Gastroesophageal sphincter (tissue), 4 donors: ENCODE measurements at places on chromosomes 7 and 10.

DNA sequence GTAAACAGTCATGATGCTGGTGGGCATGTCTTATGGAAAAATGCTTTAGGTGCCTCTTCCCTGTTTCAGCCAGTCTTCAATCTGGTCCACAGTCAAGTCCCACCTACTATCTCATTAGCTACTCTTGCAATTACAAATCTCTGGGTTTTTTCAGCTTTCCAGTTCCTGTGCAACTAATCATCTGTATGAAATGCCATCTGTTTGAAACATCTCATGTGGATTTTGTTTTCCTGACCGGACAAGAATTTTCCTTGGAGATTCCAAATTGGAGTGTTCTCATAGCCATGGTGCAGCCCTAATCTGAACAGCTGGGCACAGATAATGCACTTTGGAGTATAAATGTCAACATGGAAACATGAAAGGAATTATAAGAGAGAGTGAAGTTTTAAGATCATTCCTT, 41.3 kb upstream of the CALN1 start:
- ATAC-seq = no peak

- ATAC-seq = no peak
Observed at GRCh38 chr7:147510923-147511322, 1079.6 kb upstream of the C7orf33 start.

- ATAC-seq = no peak
Observed at GRCh38 chr7:41029072-41029499, 673.8 kb downstream of the INHBA start.

GRCh38 chr10:5654218-5654755, 12.1 kb downstream of the ASB13 start:
- no peak for ATAC-seq

DNA sequence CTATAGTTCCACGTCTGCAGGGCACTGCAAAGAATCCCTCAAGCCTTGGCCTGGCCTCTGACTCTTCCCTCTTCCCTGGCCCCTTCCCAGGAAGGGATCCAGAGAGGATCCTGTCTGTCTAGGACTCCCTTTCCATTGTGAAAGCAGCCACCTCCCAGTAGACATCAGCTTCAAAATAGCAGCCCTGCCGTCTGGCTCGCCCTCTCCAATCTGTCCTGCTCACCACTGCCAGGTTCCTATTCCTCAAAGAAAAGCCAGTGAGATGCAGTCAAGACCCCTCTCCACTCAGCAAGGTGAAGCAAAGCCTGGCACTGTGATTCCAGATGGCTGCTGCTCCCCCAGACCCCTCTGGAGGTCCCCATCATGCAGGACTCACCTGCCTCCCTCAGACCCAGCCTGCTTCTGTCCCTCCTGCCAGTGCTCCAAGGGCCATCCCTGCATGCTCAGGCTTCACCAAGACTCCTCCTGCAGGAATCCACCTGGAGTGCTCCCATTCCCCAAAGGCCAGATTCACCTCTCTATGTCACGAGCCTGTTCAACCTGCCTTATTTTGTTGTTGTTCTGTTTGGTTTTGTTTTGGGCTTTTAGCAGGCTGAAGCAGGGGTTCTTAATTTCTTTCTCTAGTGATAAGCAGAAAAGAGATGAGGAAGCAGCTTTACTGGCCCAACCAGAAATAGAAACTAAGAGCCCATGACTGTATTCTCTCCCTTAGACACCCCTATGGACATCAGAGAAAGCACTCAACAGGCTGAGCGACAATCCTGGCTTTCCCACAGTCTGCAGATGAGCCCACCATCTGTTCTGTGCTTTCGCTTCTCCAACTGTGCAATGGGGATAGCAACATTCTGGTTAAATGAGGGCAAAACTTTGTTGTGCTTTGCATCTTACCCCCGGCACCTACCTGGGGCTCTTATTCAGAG, 305.1 kb downstream of the GRID1 start:
- ATAC-seq = no peak

DNA sequence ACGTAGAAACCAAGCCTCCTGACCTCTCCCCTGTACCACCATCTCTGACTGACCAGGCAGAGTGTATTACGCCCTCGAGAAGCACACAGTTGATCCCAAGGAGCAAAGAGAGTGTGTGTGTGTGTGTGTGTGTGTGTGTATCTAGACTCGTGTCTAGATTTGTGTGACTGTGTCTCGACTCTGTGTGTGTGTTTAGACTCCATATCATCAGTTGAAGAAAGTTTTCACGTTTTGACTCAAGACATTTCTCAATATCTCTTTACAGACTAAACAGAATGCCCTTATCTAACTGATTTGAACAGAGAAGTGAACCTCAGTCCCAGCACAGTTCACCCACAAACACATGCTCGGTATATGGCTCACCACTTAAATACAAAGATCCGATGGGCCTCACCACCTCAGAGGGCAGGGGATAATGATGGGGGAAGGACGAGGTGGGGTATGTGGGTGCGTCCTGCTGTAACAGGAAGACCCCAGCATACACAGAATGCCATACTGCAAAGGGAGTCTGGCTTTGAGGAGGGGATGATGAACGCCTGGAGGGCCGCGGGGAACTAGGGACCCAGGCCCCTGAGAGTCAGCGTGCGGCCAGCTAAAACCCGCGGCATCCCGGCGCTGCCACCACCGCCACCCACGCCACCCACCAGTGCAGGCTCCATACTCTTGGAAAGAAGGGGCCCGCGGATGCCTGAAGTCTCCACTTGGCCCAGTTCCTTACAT, 780 bp downstream of the ALDH18A1 start:
- no peak for ATAC-seq

DNA sequence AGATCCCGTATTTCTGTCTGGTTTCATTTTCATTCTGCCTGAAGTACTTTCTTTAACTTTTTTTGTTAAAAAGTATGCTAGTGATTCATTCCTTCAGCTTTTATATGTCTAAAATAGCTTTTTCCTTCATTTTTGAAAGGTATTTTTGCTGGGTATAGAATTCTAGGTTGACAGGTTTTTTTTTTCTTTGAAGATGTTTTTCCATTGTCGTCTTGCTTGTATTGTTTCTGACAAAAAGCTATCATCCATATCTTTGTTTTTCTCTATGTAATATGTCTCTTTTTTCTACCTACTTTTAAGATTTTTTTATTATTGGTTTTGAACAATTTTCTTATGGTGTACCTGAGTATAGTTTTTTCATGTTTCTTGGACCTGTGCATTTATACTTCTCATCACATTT, 8.2 kb downstream of the CUTC start:
- no peak for ATAC-seq

DNA sequence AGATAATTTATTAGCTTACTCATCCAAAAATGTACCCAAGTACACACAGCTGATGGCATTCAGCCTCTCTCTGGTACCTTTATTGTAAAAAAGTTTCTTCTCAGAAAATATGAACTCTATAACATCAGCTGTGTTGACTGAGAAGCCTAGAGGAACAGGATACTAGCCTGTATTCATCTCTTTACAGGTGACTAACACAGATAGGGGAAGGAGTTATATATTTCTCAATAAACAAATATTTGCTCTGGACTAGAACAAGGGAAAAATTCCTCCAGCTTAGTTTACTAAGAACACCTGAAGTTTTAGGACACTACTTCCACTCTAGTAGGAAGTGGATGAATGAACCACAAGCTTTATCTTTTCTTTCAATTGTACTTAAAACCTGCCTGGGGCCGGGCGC, 67.8 kb downstream of the ZNF248 start:
- no peak for ATAC-seq

DNA sequence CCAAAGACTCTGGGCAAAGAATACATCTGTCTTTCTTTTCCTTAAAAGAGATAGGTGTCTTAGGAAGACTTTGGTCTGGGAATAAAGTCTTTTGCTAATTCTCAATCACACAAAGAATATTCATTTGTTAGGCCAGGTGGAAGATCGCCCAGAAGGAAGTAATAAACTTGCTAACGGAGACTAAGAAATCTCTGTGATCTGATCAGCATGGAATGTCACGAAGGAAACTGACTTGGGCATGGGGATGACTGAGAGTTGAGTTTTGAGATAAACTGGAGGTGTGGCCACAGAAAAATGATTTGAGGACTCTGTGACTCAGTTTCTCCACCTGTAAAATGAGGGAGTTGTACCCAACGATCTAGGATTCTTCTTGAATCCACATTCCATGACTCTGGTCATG, 161.1 kb upstream of the SVIL start:
- no peak for ATAC-seq

DNA sequence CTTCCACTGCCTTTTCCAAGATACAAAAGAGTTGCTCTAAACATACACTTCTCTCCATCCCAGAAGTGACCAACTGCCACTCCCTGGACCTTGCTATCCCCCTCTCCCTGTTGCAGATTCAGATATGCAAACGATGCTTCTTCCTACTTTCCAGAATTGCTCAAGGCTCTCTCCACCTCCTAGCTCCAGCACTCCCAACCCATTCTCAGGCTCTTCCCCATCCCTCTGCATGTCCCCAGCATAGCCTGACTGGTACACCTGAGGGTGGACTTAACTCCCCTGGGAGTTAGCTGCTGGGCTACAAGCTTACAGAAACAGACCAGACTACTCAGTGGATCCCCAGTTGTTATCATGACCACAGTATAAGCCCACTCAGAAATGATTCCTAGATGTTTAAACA, 27.6 kb downstream of the MKRN1 start:
- no peak for ATAC-seq

DNA sequence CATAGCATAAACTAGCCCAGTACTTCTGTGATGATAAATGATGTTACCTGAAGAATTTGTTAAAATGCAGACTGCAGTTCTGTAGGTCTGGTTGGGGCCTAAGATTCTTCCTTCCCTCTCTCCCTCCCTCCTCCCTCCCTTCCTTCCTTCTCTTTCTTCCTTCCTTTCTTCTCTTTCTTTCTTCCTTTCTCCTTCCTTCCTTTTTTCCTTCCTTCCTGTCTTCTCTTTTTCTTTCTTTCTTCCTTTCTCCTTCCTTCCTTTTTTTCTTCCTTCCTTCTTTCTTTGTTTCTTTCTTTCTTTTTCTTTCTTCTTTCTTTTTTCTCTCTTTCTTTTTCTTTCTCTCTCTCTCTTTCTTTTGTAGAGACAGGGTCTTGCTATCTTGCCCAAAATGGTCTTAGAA, 3.7 kb upstream of the SLC25A28 start:
- no peak for ATAC-seq

- ATAC-seq = no peak
Observed at GRCh38 chr7:8290645-8291308, 28.8 kb upstream of the ICA1 start.

DNA sequence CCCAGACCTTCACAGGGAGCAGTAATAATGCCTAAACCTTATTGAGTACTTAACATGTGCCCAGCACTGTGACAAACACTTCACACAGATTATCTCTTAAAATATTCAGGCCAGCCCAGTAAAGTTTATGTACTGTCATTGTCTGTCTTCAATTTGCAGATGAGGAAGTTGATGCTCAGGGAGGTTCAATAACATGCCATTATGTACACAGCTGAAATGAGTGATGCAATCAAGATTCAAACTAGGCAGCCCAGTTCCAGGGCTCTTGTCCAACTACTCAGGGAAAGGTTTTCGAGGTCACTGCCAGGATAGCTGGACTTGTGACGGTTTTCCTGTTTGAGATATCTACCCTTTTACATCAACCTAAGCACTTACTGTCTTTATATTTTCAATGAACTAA, 56.1 kb downstream of the AUTS2 start:
- peak; percentile 76 for ATAC-seq

DNA sequence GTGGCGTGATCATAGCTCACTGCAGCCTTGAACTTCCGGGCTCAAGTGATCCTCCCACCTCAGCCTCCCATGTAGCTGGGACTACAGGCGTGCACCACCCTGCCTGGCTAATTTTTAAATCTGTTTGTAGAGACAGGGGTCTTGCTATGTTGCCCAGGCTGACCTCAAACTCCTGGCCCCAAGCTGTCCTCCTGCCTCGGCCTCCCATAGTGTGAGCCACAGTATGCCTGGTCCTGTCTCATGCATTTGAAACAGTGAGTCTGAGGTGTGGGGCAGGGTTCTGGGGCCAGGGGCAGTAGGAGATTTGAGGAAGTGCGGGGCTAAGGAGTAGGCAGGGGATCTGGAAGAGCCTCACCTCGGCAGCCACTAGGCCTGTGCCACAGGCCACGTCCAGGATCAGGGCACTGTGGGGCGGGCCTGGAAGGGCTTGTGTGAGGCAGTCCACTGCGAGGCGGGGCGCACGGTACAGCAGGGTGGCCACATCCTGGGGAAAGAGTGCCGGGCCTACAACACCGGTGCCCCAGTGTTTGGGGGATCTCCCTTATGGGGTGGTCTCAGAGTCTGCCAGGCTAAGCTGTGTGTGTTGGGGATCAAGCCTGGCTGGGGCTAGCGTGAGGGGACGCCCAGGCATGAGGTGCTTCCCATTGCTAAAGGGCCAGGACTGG, 1.5 kb downstream of the METTL27 start:
- ATAC-seq = no peak

DNA sequence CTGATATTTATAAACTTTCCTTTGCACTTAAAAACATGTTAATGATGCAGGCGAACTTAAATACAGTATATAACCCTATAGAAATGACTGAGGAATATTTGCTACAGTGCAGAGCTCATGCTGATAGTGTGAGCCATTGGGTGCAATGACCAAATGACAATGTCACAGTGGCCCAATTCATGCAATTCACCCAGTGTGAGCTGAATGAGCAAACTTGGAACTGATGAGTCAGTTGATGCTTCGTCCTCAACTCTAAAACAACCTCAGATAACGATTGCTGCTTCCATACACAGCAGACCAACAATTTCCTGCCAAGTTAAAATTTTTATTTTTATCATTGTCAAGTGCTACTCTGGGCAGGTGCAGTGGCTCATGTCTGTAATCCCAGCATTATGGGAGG, 12.1 kb upstream of the ZC3HAV1L start:
- no peak for ATAC-seq

DNA sequence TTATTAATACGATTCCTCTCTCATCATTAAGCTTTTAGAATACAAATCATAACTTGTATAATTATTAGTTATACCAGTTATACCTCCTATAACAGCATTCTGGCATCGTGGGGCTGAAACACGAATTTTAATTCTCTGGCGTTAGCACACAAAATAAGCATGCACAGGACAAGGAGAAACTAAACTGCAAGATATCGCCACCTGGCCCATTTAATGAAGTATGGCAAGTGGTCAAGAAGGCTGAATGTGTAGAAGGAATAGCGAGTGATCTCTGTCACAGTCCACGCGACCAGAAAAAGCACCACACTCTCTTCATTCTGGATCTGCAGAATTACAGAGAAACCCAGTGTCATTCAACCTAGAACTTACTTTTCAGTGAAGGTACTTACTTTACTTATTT, 18.1 kb downstream of the HACD1 start:
- ATAC-seq = no peak

- no peak for ATAC-seq
Observed at GRCh38 chr7:93758631-93759030, 131.9 kb downstream of the TFPI2 start.

DNA sequence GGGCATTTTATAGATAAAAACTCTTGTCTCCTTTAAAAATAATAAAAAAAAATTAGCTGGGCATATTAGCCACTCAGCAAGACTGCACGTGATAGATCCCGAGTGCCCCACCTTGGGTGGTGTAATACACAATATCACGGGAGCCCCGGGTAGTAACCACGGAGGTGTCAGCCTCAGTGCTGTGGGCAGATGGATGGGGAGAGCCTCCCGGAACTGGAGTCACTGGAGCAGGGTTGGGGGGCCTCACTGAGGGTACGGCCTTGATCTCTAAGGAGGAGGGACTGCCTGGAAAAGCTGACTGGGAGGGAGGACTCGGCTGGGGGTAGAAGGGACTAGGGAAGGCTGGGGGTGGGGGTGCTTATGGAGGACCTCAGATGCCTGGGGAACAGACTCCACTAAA, 12.6 kb downstream of the LEP start:
- ATAC-seq = no peak
